ENCODE measurements at places on chromosomes 5 and 9.

GRCh38 chr5:168311061-168311566 lies 19.7 kb downstream of the WWC1 start:
- DNase-seq, result no peak

DNA sequence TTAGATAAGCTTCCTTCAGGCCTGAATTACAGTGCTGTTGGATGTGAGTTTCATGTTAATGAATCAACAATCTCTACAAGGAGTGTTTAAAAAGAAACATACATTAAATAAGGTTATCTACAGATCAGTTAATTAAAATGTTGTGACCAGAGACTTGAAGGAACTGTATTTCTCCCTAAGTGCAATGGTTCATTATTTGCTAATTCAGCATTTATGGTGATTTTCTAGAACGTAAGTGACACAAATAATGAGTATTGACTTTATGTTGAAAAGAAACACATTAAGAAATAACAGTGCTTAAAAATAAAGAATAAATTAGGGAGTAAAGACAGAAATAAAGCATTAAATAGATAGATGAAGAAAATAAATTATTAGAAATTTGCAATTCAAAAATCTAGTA lies 74.5 kb downstream of the ADAMTSL1 start:
- DNase-seq, result no peak

DNA sequence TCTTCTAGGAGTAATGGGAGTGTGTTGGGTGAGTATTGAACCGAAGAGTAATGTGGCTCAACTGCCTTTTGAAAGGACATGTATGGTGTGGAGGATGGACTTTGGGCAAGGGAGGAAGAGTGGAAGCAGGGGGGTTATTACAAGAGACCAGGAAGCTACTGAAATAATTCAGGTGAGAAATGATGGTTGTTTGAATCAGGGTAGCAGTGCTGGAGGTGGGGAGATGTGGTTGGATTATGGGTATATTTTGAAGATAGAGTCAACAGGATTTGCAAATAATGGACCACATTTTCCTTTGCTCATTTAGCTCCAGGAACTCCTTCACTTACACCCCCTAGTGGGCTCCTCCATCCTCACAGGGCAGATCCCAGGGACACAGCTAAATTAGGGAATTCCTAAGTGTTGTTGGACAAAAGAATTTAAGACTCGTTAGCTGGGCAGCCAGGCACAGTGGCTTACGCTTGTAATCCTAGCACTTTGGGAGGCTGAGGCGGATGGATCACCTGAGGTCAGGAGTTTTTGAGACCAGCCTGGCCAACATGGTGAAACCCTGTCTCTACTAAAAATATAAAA lies 1.2 kb upstream of the SLC4A9 start:
- DNase-seq, result no peak

DNA sequence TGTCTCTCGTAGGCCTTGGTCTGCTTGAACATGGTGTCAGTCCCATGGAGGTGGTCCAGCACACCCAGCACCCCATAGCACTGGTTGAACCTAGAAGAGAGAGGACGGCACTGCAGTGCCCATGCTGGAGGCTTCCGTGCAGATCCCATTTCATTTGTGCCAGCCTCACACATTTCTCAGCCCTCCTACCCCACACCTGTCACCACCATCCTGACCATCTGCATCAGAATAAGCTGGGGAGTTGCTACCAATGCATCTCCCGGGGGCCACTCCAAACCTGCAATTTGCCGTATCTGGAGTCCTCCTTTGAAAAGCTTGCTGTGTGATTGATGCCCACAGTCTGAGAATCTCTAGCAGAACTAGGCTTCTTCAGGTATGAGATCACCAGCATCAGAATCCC lies 30.0 kb downstream of the FAXDC2 start:
- no peak for DNase-seq

DNA sequence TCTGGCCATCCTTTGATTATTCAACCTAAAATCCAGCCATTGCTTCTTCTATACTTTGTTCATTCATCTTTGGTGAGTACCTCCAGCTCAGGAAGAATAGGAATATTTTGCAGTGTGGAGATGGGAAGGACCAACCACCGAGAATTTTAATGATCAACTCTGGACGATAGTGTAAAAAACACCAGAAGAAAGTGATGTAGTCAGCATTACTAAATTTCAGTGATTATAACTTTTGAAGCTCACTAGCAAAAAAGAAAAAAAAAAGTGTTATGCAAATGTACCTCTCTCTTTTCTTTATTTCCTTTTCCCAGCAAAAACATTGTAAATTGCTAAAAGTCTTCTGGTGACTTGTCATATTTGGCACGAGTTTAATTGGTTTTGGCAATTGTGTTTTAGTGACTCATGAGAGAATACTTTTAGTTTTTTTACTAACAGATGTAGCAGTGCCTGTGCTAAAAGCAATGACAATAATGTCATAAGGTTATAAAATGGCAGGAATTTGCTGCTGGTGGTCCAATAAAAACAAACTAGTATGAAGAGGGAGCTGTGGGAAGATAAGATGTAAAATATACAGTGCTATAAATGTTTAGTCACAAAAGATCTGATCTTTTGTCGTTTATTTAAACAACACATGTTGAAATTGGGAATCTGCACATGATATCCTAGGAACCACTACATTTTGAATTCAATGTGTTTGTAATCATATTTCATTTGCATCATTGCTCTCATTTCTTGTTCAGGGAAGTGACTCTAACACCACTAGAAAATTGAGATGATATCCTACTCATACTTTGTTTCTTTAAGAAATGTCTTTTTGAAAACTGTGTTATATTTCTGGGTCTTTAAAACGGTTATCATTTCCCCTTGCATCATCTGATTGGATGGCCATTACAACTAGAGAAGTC lies 81.3 kb upstream of the ERCC6L2 start:
- DNase-seq, result no peak

DNA sequence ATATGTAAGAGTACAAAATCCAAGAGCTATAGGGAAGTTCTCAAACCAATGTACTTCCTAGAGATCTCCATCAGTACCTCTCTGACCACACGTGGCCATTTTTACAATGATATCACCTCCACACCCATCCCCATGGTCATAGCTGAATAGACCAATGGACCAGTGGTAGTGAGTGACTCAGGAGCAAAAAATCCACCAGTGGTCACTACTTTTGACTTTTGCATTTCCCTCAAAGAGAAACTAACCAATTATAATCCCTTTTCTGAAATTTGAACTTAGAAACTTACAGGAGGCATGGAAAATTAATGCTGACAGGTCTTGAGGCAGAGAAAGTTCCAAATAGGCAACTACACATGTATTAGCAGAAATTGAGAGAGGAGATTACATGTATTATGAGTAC lies 238.4 kb downstream of the TRPM3 start:
- DNase-seq, result no peak

DNA sequence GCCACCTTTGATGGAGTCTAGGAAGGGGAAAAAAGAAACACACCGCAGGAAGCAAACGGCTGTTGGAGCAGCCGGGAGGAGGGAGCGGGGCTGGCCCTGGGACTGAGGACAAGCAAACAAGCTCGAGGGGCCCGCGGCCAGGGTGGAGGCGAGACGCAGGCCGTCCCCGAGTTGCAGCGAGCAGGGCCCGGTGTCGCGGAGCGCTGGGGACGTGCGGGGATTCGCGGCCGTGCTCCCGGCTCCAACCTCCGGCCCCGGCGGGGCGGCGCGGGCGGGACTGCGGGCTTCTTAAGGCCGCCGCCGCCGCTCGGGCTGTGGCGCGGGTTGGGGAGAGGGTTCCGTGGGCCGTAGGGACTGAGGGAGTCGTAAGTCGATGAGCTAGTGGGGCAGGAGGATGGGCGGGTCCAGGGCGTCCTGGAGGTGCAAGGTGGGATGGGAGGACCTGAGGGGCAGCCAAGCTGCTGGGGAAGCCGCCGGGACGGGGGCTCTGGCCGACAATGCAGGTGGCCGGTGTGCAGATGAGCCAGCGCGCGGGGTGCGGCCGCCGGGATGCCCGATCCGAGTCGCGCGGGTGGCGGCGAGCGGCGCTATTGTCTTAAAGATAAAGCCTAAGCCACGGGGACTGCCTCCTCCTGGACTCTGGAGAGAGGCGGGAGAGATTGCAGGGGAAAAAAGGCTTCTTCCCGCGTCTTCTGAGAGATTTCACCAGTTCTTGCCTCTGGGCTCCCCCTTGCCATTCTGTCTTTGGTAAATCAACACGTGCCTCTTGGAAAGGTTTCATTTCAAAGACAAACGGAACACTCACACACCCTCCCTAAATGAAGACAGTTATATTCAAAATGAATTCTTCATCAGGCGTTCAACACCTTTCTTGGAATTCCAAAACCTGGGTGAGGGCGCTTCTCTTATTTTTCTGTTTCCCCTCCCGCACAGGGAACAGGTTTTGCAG lies 1.6 kb upstream of the HAPLN1 start:
- no peak for DNase-seq

GRCh38 chr9:16535555-16535954 lies 334.9 kb downstream of the BNC2 start:
- DNase-seq, result no peak

DNA sequence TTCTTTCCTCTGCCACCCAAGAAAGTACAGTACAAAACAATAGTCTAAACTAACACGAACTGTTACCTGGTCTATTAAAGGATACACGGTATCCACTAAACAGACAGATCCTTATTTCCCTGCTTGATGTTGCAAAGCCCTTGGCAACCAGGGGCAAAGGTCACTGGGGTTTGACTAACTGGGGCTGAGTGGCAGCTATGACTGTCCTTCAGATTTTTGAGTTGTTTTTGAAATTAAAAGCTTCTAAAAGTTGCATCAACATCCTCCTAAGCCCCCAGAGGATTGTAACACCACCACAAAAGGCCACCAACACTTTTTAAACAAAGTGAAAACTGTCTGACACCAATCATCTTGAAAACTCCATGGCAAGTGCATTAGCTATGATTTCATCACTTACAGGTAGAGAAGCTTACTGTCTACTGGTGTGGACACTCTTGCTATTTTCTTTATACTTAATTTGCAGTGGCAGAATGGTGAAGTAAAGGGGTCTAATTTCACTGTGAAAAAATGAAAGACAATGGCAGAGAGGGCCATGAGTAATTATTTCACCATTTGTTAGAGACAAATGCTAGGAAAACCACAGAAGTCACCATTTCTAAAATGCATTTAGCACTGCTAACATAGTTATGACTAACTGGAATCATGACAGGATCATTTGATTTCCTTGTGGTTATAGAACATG lies 292.4 kb downstream of the EFNA5 start:
- no peak for DNase-seq

GRCh38 chr5:133687212-133688061 lies 75.1 kb upstream of the FSTL4 start:
- no peak for DNase-seq

DNA sequence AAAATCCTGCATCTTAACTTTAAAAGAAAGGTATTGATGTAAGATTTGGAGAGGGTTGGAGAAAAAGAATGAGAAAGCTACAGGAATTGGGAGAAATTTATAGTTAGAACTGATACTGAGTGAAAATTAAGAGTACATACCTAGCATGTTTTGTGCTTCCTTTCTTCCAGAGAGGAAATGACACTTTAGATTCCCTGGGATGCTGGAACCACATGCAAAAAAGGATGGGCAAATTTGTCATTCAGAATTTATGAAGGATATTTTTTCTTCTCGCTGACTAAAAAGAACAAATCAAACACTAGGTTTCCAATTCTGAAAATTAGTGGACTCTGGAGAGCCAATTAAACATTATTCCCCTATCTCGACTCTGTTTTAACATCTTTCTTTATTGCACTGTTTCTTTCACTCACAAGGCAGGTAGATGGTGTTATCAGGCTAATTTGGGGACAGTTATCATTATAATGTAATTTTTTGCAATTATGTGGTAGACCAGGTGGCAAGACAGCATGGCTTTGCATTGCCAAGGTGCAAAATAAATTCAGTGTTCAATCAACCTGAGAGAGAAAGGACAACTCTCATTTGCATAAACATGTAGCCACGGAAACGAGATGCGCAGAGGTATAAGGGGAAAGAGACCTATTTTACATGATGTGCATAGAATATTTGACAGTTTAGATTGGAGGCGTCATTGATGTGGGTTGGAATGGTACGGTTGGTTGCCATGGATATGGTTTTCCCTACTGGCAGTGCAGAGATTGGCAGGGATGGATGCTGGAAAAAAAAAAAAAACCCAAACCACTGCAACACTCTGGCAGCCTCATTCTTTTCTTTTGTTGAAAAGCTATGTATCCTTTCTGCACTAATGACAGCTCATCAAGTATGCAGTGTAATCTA lies 320.4 kb upstream of the CCNH start:
- no peak for DNase-seq

DNA sequence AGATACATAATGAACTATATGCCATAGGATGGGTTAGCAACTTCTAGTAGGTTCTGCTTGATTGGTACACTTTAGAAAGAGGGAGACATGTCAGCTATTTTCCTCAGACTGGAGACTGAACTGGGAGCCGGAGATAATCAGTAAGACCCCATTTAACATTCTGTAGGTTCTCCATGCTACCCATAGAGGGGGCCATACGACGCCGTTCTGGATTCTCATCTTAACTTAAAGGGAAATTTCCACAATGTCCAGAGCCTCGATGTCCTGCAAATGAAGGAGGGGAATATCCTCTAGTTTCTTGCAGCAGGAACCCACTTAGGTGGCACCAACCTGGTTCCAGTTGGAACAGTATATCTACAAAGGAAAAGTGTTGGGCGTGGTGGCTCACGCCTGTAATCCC lies 22.3 kb upstream of the NPM1 start:
- no peak for DNase-seq

- DNase-seq, result no peak
These were observed 42.1 kb downstream of the WDR41 start for GRCh38 chr5:77449981-77450380.

DNA sequence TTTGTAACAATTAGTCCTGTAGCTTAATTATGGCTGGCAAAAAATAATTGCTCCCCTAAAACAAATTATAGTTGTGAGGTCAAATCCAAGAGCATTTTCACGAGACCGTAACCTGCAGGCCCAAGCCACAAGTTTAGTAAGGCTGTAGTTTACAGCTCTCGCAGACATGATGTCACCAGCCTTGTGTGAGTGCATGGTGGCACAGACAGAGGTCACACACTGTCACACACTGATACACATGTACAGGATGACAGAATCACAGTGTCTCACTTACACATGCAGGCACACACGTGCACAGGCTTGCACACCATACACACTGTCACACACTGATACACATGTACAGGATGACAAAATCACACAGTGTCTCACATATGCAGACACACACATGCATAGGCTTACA lies 518.8 kb downstream of the IRX1 start:
- no peak for DNase-seq

- no peak for DNase-seq
These were observed 50.6 kb downstream of the LHX2 start for GRCh38 chr9:124062172-124062571.

DNA sequence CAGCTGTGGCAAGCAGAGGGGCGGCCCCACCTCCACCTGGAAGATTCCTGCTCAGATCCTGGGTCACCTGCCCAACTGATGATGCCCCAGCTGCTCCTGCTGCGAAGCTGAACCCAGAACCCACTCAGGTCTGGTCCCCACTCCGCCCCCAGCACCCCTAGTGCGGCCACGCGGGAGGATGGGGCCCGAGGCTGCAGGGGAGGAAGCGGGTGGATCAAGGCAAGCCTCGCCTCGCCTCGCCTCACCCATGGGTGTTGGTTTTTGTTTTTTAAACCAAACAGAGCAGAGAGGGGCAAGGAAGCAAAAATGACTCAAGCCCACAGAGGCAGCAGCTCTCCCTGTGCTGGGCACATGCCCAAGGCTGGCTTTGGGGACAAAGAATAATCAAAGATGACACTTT lies 23.2 kb downstream of the ABO start:
- DNase-seq, result no peak
